ENCODE measurements at places on chromosomes 13 and 19.

GRCh38 chr19:51552996-51553725 is 17.9 kb upstream of the ZNF175 start:
- no peak for DNase-seq

GRCh38 chr13:89684896-89685295 is 1662.6 kb upstream of the MIR17HG start:
- DNase-seq = no peak

- no peak for DNase-seq
Measured at GRCh38 chr13:26483546-26483945, 73.9 kb upstream of the WASF3 start.

DNA sequence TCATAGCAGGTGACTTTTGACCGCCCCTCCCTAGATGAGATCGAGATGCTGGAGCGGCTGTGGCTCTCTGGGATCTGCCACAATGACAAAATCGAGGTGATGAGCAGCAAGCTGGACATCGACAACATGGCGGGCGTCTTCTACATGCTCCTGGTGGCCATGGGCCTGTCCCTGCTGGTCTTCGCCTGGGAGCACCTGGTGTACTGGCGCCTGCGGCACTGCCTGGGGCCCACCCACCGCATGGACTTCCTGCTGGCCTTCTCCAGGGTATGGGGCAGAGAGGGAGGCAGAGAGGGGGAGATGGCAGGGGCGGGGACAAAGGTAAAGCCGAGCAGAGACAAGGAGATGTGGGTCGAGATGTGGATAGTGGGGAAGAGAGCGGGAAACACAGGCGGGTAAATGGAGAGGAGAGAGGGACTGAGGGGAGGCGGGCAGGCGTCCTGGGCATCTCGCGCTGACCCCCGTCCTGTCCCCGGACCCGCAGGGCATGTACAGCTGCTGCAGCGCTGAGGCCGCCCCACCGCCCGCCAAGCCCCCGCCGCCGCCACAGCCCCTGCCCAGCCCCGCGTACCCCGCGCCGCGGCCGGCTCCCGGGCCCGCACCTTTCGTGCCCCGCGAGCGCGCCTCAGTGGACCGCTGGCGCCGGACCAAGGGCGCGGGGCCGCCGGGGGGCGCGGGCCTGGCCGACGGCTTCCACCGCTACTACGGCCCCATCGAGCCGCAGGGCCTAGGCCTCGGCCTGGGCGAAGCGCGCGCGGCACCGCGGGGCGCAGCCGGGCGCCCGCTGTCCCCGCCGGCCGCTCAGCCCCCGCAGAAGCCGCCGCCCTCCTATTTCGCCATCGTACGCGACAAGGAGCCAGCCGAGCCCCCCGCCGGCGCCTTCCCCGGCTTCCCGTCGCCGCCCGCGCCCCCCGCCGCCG is 3.4 kb upstream of the GRWD1 start:
- DNase-seq = no peak

- DNase-seq = no peak
Measured at GRCh38 chr13:74173822-74174221, 39.6 kb upstream of the KLF12 start.

DNA sequence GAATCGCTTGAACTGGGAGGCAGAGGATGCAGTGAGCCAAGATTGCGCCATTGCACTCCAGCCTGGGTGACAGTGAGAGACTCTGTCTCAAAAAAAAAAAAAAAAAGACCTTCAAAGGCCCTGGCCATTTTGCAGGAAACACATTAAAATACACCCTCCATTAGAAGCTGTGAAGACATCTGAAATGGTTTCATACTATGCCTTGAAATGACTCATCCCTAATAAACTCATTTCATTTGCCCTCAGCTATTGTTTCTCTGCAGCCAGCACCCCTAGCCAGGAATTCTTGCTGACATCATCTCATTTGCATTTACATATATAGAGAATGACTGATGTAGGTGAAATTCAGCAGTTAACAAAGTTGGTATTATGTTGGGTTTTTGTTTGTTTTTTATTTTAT is 8.7 kb downstream of the EML2 start:
- no peak for DNase-seq

DNA sequence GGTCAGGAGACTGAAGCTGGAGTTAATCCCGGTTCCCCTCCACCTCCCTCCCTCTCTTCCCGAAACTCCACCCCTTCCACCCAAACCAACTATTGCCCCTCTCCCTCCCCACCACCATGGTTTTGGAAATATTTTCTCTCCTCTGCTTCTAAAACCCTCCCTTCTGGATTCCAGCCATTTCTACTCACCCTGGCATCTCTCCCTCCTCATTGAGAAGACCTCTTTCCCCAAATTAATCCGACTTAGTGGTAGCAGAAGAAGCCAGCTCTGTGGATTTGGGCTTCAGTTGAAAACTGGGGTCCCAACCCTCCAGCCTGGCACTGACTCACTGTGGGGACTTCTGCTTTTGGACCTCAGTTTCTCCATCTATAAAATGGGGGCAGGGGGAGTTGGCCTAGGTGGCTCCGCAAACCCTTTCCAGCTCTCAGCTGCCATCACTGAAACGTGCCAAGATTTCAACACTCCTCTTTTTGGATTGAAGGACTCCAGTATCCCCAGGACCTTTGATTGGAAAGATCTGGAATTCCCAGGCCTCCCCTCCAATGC is 1.6 kb downstream of the GPR4 start:
- no peak for DNase-seq

- no peak for DNase-seq
Measured at GRCh38 chr13:82833923-82834322, 1048.4 kb downstream of the SLITRK1 start.

GRCh38 chr13:91725646-91726045 is 327.2 kb downstream of the GPC5 start:
- DNase-seq = no peak

GRCh38 chr19:2166741-2167738 is 3.3 kb downstream of the DOT1L start:
- DNase-seq = no peak

GRCh38 chr19:56637976-56638555 is 4.9 kb upstream of the SMIM17 start:
- DNase-seq = peak; percentile 1

DNA sequence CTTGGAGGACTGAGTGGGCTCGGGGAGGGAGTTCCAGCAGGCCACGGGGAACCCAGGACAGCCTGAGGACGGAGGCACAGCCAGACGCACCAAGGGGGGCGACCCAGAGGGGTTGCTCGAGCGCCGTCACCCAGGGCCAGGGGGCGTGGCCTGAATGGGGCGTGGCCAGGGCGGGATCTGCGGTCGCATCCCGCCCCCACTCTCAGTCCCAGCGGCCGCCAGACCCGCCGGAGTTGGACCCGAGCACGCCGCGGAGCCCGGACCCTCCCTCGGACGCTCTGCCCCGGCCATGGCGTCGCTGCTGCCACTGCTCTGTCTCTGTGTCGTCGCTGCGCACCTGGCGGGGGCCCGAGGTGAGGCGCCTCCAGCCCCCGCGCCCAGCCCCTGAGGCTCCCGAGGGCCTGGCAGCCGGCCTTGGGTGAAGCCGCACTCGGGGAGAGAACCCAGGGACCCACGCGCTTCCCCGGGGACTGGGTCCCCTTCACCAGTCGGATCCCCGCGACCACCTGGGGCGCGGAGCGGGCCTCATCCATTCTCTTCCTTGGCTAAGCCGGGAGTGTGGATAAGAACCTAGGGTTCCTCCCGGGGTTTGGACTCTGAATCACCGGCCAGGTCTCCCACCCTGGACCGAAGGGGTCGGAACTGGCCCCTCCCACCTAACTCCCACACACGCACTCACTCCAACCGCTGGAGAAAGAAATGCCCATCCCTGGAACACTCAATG is at the start of gene CILP2:
CILP2 (plus strand) TSS at position 205 of the 724 bp plus-strand sequence; CDS start at position 290, 85 bp downstream.
- DNase-seq = peak; percentile 39

- DNase-seq = no peak
Measured at GRCh38 chr19:44891016-44891882, at the start of gene TOMM40. TSS of gene TOMM40 (plus strand) at chr19:44891254. CDS start at chr19:44891416, 162 bp downstream.

DNA sequence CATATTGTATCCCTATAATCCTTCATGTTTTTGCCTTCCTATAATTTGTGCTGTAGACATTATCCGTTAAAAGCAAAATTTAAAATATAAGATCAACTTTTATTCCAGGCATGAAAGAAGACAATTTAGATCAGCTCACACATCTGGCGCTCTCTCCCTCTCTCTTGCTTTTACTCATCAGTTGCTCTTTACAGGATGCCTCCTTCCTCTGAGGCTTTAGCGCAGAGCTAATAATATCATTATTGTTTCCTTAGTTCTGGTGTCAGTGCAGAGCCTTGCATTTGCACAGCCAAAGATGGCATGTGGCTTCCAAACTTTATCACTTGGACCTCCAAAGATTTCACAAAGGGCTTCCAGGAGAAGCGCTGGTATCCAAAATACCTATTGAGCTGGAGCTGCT is 295.1 kb downstream of the FGF9 start:
- DNase-seq = no peak

- no peak for DNase-seq
Measured at GRCh38 chr19:34181111-34181864, 9.0 kb downstream of the LSM14A start.

- DNase-seq = no peak
Measured at GRCh38 chr19:39596911-39597310, 5.4 kb upstream of the LGALS13 start.

DNA sequence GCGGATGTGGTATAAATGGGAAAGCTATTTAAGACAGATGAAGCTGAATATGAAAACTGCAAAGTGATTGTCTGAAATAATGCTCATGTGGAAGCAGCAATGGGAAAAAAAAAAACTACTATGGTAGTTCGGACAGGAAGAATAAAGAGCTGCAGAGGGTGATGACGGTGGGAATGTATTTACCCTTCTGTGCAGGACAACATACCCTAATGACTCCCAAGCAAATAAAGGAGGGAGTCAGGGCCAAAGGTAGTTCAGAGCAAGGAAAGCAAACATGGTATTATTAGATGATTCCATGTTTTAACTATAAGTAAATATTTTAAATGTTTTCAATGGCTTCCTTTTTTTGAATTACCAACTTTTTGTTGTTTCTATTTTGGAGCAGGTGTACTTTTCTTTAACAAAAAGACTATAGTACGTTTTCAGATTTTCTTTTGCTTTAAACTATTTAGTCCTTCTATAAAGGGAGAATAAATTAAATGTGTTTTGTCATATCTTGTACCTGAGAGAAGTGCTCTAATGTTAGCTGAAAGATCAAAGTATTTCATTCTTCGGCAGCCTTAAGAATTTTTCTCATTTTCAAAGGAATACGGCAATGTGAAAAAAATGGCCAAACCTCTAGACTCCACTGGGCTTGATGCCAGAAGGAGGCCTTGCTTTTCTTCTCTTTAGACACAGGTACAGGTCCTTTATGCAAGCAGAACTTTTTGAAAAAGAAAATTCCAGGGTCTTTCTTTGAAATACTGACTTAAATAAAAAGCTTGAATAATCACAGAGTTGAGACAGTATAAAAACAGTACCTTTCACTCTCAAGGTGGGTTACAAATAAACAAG is 67.8 kb upstream of the ZDHHC20 start:
- DNase-seq = no peak

DNA sequence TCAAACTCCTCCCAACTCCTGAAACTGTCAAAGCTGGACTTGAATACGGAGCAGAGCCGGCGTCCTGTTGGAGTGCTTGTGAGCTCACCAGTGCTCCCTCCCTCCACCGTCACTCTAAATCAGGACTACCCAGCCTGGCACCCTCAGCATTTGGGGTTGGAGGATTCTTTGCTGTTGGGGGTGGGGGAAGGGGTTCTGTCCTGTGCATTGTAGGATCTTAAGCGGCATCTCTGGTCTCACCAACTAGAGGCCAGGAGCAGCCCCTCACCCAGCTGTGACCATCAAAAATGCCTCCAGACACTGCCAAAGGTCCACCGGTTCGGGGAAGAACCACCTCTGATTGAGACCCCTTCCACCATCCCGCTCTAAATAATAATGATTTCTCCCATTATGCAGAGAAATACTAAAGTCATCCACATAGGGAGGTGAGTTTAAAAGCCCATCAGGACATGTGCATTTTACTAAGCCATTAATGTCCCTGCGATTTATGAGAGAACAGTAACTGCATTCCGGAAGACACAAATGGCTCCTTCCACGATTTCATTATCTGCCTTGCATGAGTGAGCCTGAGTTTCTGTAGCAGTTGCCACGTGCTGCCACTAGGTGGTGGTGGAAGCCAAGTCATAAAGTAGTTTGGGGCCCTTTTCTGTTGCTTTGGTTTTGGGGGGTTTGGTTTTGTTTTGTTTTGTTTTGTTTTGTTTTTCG is 16.1 kb upstream of the USP29 start:
- DNase-seq = peak; percentile 22

- DNase-seq = no peak
Measured at GRCh38 chr13:26756961-26757360, 3.6 kb downstream of the GPR12 start.

- DNase-seq = no peak
Measured at GRCh38 chr13:75197803-75198202, 284.2 kb downstream of the TBC1D4 start.

DNA sequence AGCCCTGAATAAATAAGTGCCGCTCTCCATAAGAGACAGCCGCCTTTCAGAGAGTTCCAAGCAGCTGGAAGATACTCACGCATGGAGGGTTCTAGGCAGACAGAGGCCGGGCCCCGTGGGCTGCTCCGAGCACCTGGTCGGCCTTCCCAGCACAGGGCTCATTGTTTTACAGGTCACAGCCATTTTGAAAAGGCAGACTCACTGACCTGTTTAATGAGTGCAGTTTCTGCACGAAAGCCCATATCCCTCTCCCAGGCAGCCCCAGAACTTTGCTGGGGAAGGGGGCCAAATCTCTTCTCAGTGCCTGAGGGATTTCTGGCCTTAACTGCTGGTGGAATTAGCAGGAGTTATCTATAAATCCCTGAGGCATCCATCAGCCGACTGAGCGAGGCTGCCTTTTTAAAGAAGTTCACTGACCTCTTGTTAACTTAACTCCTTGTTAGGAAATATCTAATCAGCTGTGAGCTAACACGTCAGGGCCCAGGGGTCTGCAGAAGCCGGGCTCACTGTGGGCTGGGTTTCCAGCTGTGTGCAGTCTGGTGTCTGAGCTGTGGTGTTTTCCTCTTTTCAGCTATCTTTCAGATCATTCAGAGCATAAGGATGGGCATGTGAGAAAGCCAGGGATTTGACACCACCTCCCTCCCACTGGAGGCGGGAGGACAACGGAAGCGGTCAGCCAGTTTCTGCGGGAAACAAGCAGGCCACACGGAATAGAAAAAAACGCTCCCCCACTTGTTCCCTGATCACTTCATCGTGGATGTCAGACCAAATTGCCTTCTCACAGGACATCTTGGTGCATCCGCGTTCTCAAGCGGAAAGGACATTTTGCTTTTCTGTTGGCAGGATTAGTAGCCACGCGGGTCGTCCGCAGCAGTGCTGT is 23.3 kb downstream of the SERP2 start:
- DNase-seq = no peak

- DNase-seq = no peak
Measured at GRCh38 chr13:71338070-71338469, 528.9 kb downstream of the DACH1 start.

DNA sequence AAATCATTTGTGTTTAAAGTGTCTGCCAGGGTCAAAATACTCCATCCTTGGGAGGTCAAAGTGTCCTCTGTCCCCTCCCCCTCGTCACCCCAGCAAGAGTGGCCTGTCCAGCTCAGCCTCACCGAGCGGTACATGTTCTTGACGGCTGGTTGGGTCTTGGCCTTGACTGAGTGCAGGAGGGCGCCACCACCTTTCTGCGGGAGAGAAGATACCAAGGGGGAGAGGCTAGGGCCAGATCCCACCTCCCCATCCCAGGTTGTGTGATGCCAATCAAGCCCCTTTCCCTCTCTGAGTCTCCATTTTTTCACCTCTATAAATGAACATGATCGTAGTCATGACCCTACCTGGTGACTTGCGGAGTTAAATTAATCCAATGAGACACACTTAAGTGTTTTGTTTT is 6.1 kb downstream of the CRB3 start:
- no peak for DNase-seq

- peak; percentile 51 for DNase-seq
Measured at GRCh38 chr13:44259045-44260027, 114.3 kb upstream of the SERP2 start.

All from effector memory CD4-positive, alpha-beta T cell (primary cell).